Omental fat pad (tissue), 4 donors: ENCODE measurements at places on chromosomes 7 and 10. TPM values are rescaled to one million over a fixed set of nuclear protein-coding genes. Genes with fewer than 3 reads are reported as not detected.

Gene GPR146
- total RNA-seq, result 89.8 TPM

Gene HKDC1
- 0.46 TPM for total RNA-seq

Gene DNAJC12
- 3.3 TPM for total RNA-seq

Gene CRHR2
- total RNA-seq, result 0.95 TPM

Gene SLC16A9
- total RNA-seq, result 0.60 TPM

Gene CDHR1
- not detected for total RNA-seq

Gene CALHM2
- total RNA-seq, result 65.8 TPM

Gene MYO1G
- total RNA-seq, result 2.6 TPM

Gene BMS1
- 12.8 TPM for total RNA-seq

Gene STRA8
- total RNA-seq, result not detected

Gene SEMA4G
- total RNA-seq, result 0.47 TPM

Gene PTF1A
- total RNA-seq, result not detected

Gene KIF20B
- 1.7 TPM for total RNA-seq

Gene NCOA4
- 145 TPM for total RNA-seq

Gene LLCFC1
- not detected for total RNA-seq

Gene OR13A1
- not detected for total RNA-seq

Gene GTF2IRD2
- total RNA-seq, result 10.4 TPM

Gene MAGI2
- 15.1 TPM for total RNA-seq

Gene EPHB4
- total RNA-seq, result 24.3 TPM

Gene A1CF
- total RNA-seq, result not detected

Gene SPAG6
- not detected for total RNA-seq

Gene MARVELD1
- total RNA-seq, result 23.0 TPM

Gene CXCL12
- 96.6 TPM for total RNA-seq

Gene MYL7
- total RNA-seq, result not detected

Gene MDFIC
- 86.2 TPM for total RNA-seq

Gene LIPF
- not detected for total RNA-seq

Gene ARMC3
- total RNA-seq, result not detected

Gene OR2A1
- not detected for total RNA-seq

Gene PSPH
- 12.0 TPM for total RNA-seq

Gene CPEB3
- total RNA-seq, result 6.1 TPM

Gene RASA4B
- total RNA-seq, result 9.1 TPM

Gene HOXA5
- 10.4 TPM for total RNA-seq

Gene MKI67
- 9.6 TPM for total RNA-seq

Gene NUDT1
- 16.1 TPM for total RNA-seq

Gene PDE6C
- total RNA-seq, result not detected

Gene HECW1
- total RNA-seq, result 0.13 TPM

Gene NXPH1
- not detected for total RNA-seq

Gene KLF14
- total RNA-seq, result not detected

Gene SEC24C
- 47.1 TPM for total RNA-seq

Gene TCAF2
- total RNA-seq, result 7.7 TPM

Gene PNLIPRP1
- not detected for total RNA-seq

Gene HMX2
- not detected for total RNA-seq

Gene H2BK1
- not detected for total RNA-seq

Gene UCMA
- not detected for total RNA-seq

Gene SP8
- total RNA-seq, result not detected

Gene GNGT1
- total RNA-seq, result not detected

Gene TMEM196
- not detected for total RNA-seq

Gene HTRA1
- 402 TPM for total RNA-seq

Gene HDAC9
- total RNA-seq, result 51.5 TPM
